A549 treated with ZK216348 at 1 μM for 4 hours (cell line): ENCODE measurements at places on chromosomes 7 and 10. TPM values are rescaled to one million over a fixed set of nuclear protein-coding genes. Genes with fewer than 3 reads are reported as not detected.

Gene CELF2
- 0.05 to 0.07 TPM in 2 of 5 replicates, not detected in the others for total RNA-seq

Gene HABP2
- 0.07 to 0.12 TPM (median 0.09 TPM) in 4 of 5 replicates, not detected in the other for total RNA-seq

Gene CLCN1
- total RNA-seq: 0.06 to 0.08 TPM in 2 of 5 replicates, not detected in the others

Gene TMEM26
- 0.05 to 0.82 TPM (median 0.22 TPM) in 4 of 5 replicates, not detected in the other for total RNA-seq

Gene ZNF804B
- not detected in 5 replicates for total RNA-seq

Gene C10orf67
- 0.06 TPM in 1 of 5 replicates, not detected in the others for total RNA-seq

Gene ASZ1
- not detected in 5 replicates for total RNA-seq

Gene FAS
- total RNA-seq: 29.0 to 39.0 TPM (median 33.9 TPM) in 5 replicates

Gene ACSL5
- total RNA-seq: 0.18 to 0.43 TPM (median 0.21 TPM) in 5 replicates

Gene FGFR2
- 0.31 to 0.68 TPM (median 0.45 TPM) in 5 replicates for total RNA-seq

Gene HTR5A
- total RNA-seq: not detected in 5 replicates

Gene GSTO2
- total RNA-seq: 2.1 to 2.7 TPM (median 2.3 TPM) in 5 replicates

Gene ADCY1
- 1.4 to 2.9 TPM (median 2.2 TPM) in 5 replicates for total RNA-seq

Gene COL28A1
- total RNA-seq: 0.45 to 0.94 TPM (median 0.72 TPM) in 5 replicates

Gene CALN1
- total RNA-seq: not detected in 5 replicates

Gene PRLHR
- not detected in 5 replicates for total RNA-seq

Gene PDE1C
- 3.3 to 5.8 TPM (median 4.1 TPM) in 5 replicates for total RNA-seq

Gene TPK1
- 2.1 to 3.3 TPM (median 3.1 TPM) in 5 replicates for total RNA-seq

Gene UTF1
- not detected in 5 replicates for total RNA-seq

Gene CARD11
- total RNA-seq: 1.2 to 2.5 TPM (median 1.6 TPM) in 5 replicates

Gene TAS2R41
- total RNA-seq: not detected in 5 replicates

Gene SPAM1
- total RNA-seq: not detected in 5 replicates

Gene UCMA
- not detected in 5 replicates for total RNA-seq

Gene CPA2
- 0.18 to 0.28 TPM in 2 of 5 replicates, not detected in the others for total RNA-seq

Gene OLAH
- total RNA-seq: 0.28 to 0.48 TPM (median 0.45 TPM) in 3 of 5 replicates, not detected in the others

Gene TWIST1
- total RNA-seq: 2.2 to 3.9 TPM (median 3.4 TPM) in 5 replicates

Gene TMEM196
- total RNA-seq: not detected in 5 replicates

Gene CRYGN
- total RNA-seq: not detected in 5 replicates

Gene COL26A1
- 0.18 to 0.62 TPM (median 0.44 TPM) in 5 replicates for total RNA-seq

Gene PDZD7
- total RNA-seq: 0.44 to 1.2 TPM (median 0.79 TPM) in 5 replicates

Gene FAM25C
- total RNA-seq: 1.5 to 4.0 TPM (median 2.4 TPM) in 3 of 5 replicates, not detected in the others

Gene SPDYE11
- not detected in 5 replicates for total RNA-seq

Gene GPRIN2
- 18.5 to 45.5 TPM (median 38.5 TPM) in 5 replicates for total RNA-seq

Gene PRKG1
- not detected in 5 replicates for total RNA-seq

Gene GDF10
- 0.05 to 0.19 TPM (median 0.11 TPM) in 4 of 5 replicates, not detected in the other for total RNA-seq

Gene ERLIN1
- total RNA-seq: 49.4 to 68.2 TPM (median 52.4 TPM) in 5 replicates

Gene MACC1
- not detected in 5 replicates for total RNA-seq

Gene EBF3
- total RNA-seq: 0.11 to 0.20 TPM (median 0.14 TPM) in 5 replicates

Gene BLNK
- not detected in 5 replicates for total RNA-seq

Gene PAX2
- 0.20 to 0.34 TPM (median 0.26 TPM) in 5 replicates for total RNA-seq

Gene PAOX
- 1.6 to 2.2 TPM (median 1.9 TPM) in 5 replicates for total RNA-seq

Gene LRRC4
- total RNA-seq: not detected in 5 replicates

Gene RASA4
- 1.4 to 2.8 TPM (median 2.3 TPM) in 5 replicates for total RNA-seq

Gene GRID1
- 0.11 to 0.41 TPM (median 0.20 TPM) in 4 of 5 replicates, not detected in the other for total RNA-seq

Gene TLX1
- not detected in 5 replicates for total RNA-seq

Gene MAT1A
- 0.05 to 0.15 TPM in 2 of 5 replicates, not detected in the others for total RNA-seq

Gene SUN3
- total RNA-seq: 0.48 TPM in 1 of 5 replicates, not detected in the others

Gene GJC3
- total RNA-seq: not detected in 5 replicates

Gene VPS37D
- total RNA-seq: 2.6 to 7.3 TPM (median 5.4 TPM) in 5 replicates

Gene IL2RA
- not detected in 5 replicates for total RNA-seq

Gene ZNF273
- 1.4 to 3.4 TPM (median 2.5 TPM) in 5 replicates for total RNA-seq

Gene FOXI2
- not detected in 5 replicates for total RNA-seq

Gene HOXA11
- total RNA-seq: 0.33 to 0.90 TPM (median 0.61 TPM) in 5 replicates

Gene GLI3
- 0.09 to 0.47 TPM (median 0.27 TPM) in 5 replicates for total RNA-seq
